ENCODE measurements at places on chromosomes 6 and 20.

- no peak for DNase-seq
Observed at GRCh38 chr20:41177636-41178035, 40.3 kb downstream of the PLCG1 start.

- no peak for DNase-seq
Observed at GRCh38 chr6:16718356-16718755, 42.9 kb downstream of the ATXN1 start.

DNA sequence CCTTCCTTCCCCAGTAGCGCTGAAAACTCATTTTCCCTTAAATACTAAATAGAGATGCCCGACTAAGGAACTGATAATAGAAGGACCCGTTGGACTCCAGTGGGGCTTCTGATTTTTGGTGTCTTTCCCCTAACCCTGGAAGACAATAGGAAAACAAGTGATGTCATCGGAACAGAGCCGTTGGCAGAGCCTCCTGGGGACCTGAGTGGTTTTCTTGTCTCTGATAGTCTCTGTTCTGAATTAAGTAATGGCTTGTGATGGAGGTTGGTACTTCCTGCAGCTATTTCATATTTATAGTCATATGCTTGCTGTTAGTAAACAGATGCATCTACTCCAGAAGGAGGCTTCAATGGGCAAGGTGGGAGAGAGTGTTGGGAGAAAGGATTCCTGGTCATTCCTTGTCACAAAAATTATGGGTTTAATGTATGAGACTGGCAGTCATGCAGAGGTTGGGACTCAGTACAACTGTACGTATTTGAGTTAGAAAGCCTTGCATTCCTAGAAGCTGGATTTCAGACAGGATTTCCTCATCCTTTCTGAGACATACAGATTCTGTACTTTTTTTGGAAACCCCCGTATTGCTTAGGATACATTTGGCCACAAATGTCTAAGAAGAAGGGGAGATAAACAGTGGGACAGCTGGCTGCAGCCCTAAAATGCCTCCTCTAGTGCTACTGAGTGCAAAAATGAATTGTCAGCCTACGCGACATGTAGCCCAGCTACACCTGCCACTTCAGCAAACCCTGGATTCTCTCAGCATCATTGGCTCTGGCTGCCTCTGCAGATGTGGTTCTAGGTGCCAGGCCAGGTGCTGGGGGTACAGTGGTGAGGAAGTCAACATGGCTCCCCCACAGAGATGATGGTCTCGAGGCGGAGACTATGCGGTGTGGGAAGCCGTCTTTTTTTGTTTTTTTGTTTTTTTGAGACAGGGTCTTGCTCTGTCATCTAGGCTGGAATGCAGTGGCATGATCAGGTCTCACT, 38.1 kb downstream of the CDS2 start:
- no peak for DNase-seq

GRCh38 chr6:77466451-77467437, 3.5 kb upstream of the HTR1B start:
- DNase-seq, result no peak

DNA sequence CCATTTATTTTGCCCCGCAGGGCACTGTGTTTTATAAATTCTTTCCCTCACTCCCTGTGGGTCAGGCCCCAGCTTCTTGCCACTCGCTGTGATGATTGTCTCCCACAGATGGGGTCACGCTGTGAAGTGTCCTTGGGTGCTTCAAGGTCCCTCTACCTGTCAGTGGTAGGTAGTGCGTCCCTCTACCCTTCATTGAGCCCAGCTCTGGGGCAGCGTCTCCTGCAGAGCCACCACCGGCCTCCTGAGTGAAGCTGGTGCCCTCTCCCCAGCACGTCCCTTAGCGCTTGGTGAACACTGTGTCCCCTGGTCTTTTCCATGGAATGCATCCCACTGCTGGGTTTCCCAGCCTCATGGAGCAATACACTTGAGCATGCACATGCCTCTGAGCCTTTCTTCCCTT, 108.2 kb downstream of the NRN1 start:
- DNase-seq, result no peak

- DNase-seq, result no peak
Observed at GRCh38 chr6:167345960-167346359, 21.1 kb downstream of the TTLL2 start.

- DNase-seq, result no peak
Observed at GRCh38 chr6:71967436-71967835, 81.1 kb downstream of the RIMS1 start.

- DNase-seq, result no peak
Observed at GRCh38 chr6:144266091-144266649, 19.0 kb upstream of the UTRN start.

DNA sequence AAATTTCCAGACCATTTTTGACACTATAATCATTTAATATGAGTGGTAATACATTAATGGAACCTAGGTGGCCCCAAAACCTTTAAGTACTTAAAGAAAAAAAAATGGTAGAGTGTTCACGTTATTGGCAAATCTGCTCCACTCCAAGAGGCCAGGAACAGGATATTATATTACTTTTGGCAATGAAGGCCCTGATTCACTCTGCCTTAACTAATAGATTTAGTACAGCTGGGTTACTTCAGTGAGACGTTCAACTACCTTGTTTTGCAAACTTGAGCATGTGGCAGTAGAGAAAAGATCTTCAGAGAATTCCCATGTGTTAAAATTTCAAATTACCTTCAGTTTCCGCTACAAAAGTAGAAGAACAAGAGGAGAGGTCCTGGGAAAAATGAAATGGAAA, 12.8 kb downstream of the ADNP start:
- no peak for DNase-seq

- no peak for DNase-seq
Observed at GRCh38 chr6:97110626-97111025, 172.4 kb downstream of the MMS22L start.

GRCh38 chr6:37021356-37022129, 16.1 kb downstream of the FGD2 start:
- DNase-seq, result peak; percentile 93

DNA sequence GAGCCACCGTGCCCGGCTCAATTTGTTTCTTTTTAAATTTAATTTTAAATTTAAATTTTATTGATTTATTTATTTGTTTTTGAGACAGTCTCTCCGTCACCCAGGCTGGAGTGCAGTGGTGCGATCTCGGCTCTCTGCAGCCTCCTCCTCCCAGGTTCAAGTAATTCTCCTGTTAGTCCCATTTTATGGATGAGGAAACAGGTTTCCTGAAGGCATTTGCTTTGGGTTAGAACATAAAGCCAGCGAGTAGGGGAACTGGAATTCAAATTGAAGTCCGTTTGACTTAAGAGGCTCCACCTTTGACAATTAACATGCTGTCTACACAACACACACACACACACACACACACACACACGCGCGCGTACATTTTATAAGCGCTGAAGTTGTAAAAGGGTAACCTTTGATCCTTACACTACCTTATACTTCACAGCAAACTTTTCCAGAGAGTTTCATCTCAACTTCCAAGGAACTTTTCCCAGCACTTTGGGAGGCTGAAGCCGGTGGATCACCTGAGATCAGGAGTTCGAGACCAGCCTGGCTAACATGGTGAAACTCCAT, 232.0 kb downstream of the BCAS1 start:
- DNase-seq, result no peak

GRCh38 chr6:150749091-150749670, 116.3 kb upstream of the MTHFD1L start:
- no peak for DNase-seq

DNA sequence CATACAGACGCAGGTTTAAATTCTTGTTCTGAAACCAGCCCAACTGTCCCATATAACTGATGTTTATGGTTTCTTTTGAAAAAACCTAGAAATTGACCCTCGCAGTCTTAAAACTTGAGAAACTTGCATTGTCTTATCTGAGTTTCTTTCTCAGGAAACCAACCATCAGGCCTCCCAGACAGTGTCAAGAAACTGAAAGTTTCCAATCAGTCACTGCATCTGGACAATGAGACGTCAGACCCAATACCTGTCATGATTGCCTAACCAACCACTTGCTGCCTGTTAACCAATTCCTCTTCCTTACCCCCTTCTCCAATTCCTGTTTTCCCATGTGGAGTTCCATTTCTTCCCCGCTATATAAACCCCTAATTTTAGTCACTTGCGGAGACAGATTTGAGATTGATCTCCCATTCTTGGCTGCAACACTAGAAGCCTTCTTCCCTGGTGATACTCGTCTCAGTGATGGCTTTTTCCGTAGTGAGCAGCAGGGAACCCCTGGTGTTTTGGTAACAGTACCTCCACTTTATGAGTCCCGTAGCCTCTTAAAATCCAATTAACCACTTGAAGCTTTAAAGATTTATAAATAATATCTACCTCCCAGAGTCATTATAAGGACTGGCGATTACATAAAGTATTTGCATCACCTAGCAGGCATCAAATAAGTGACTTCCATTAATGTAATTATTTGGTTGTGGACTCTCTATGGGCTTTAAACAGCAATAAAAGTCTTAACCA, 49.3 kb downstream of the GPR63 start:
- DNase-seq, result no peak

GRCh38 chr6:75850026-75850833, 101.2 kb downstream of the MYO6 start:
- DNase-seq, result no peak
